ENCODE measurements at places on chromosomes 11 and 22.

- DNase-seq, result no peak
Observed at GRCh38 chr22:35020517-35020916, 45.4 kb upstream of the ISX start.

DNA sequence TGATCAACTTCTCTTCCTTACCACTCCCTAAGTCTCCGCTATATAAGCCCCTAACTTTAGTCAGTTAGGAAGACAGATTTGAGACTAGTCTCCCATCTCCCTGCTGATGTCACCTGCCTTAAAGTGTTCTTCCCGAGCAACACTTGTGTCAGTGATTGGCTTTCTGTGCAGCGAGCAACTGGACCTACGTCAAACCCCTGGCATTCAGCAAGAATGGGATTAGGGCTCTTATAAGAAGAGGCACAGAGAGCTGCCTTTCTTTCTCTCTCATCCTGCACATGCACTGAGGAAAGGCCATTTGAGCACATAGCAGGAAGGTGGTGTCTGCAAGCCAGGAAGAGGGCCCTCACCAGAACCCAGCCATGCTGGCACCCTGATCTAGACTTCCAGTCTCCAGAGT, 116.6 kb upstream of the THY1 start:
- no peak for DNase-seq

GRCh38 chr11:133570376-133570775, 38.1 kb upstream of the OPCML start:
- no peak for DNase-seq

DNA sequence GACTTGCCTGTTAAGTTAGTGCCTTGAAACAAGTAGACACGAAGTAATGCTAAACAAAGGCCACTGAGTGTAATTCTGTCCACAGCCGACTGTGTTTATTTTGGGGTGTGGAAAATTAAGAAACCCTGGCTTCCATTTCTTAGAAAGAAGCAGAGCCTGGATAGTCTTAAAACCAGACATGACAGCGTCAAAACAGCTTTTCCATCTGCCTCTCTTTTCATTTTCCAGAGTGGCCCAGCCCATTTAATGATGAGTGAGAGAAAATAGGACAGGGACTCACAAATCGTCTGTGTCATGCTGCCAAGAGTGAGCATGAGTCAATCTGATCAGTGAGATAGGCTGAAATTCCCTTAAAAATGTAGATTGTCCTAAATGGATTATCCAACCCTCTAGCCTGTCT, 485.9 kb downstream of the JRKL start:
- no peak for DNase-seq

DNA sequence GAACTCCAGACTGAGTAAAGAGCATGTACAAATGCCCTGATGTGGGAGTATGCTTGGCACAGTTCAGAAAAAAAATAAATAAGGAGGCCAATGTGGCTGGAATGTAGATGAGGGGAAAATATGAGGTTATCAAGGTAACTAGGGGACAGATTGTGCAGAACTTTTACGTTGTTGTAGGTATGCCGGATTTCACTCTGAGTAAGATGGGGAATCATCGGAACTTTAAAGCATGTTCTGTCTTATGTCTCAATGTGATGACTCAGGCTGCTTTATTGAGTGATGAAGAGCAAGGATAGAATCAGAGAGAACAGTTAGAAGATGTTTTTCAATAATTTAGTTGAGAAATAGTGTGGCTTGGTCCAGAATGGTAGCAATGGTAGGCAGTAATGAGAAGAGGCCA, 130.4 kb downstream of the C11orf87 start:
- DNase-seq, result no peak

- DNase-seq, result no peak
Observed at GRCh38 chr11:117663414-117663813, 133.6 kb downstream of the DSCAML1 start.

GRCh38 chr11:119347242-119347641, 737 bp upstream of the MFRP start:
- no peak for DNase-seq

- DNase-seq, result no peak
Observed at GRCh38 chr11:86514453-86514852, 139.8 kb downstream of the CCDC81 start.

DNA sequence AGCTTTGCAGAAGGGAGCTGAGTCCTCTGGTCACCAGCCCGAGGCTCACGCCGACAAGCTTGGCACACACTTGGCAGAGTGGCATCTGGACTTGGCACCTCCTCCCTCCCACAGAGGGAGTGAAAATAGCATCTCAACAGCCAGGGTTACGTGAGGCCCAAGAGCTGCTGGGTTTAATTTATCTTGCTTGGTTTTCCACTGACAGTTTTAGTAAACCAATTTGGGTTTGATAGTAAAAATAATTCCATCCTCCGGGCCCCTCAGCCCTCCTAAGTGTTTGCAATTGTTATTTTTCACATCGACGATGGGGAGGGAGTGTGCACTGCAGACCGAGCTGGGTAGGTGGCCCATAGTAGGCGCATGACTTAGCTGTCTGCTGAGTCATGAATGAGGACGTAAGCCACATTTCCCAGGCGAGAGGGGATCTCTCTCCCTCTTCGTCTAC, 107.6 kb upstream of the ASPHD2 start:
- no peak for DNase-seq

DNA sequence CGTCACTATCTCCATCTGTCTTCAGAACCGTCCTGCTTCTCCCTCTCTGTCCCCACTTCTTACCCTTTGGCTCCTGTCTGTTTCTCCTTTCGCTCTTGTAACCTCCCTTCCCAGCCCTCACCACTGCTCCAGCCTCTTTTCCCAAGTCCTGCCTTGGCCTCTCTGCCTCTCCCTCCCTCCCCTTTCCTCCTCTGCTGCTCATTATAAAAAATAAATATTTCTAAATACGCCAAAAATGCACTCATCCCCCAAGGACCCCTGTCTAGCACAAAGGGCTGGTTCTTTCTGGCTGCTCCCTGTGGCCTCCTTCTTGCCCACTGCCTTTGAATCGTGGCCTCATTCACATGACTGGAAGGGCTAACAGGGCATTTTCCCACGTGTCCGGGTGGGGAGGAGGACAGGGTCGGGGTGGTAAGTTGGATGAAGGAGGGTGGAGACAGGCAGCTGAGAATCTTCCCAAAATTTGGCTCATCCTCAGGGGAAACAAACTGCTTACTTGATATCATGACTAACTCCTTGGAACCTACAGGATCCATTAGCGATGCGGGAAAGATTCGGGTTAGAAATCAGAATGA, 26.4 kb upstream of the OAF start:
- DNase-seq, result no peak

GRCh38 chr11:69423181-69423580, 58.3 kb upstream of the LINC01488 start:
- no peak for DNase-seq

GRCh38 chr22:24155627-24156140, 25.6 kb upstream of the SUSD2 start:
- DNase-seq, result no peak
